H9 (cell line): ENCODE measurements at places on chromosomes 11 and 22. TPM values are rescaled to one million over a fixed set of nuclear protein-coding genes. Genes with fewer than 3 reads are reported as not detected.
A peak's percentile ranks its signal among the peaks of the same experiment; 100 is the strongest.

The DCUN1D5 gene
- total RNA-seq = 86.7 and 89.3 TPM in 2 replicates

The DCDC1 gene
- 0.09 and 0.22 TPM in 2 replicates for total RNA-seq

The CACNA1I gene
- 0.50 and 0.53 TPM in 2 replicates for total RNA-seq

The MAJIN gene
- not detected in 2 replicates for total RNA-seq

DNA sequence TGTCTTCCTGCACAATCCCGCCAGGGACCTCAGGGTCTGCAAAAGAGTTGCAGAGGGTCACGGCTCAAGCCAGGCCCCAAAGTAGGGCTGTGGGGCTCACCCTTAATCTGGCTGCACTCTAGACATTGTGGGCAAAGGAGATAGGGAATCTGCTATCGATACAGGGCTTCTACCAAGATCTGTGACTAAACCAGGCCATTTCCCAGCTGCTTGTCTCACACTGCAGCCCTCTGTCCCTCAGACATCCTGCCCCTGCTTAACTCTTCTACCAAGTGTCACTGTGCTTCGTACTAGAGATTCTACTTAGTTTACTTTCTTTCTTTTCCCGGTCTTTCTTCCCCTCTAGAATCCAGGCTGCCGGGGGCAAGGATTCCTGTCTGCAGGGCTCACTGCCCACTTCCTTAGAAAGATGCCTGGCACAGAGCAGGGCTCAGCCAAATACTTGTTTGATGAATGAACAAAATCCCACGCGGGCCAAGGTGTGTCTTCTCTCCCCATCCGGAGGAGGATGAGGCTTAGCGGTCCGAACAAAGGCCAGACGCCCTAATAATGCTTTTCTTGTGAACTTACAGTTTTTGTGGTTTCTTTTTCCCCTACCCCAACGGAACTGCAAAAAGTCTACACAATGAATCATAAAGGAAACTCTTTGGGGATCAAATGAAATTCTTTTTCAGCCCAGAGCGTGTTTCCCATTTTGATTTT, 61.3 kb upstream of the ANO1 start:
- no peak overlapping the region for H3K4me3 ChIP-seq
- no peaks in the 10 kb centered on the region for H3K36me3 ChIP-seq
- no peaks in the 10 kb centered on the region for H3K4me1 ChIP-seq
- DNase-seq = no peak
- no peaks in the 10 kb centered on the region for H3K27me3 ChIP-seq

DNA sequence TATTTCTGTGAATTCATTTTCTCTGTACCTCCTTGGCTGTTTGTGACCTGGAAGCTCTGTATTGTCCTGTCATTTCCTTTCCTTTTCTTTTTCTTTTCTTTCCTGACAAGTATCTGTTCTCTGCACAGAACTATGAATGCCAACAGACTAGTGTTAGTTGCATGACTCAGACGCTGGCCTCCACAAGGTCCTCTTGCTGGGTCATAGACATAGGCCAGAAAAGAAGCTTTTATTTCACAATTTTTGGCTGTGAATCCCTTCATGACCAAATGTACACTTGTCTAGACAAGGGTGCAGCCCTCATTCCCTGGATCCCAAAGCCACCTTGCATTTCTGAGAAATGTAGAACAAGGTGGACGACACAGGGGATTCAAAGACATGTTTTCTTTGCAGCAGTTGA, 104.1 kb upstream of the MTNR1B start:
- no peak for DNase-seq
- no peaks in the 10 kb centered on the region for H3K27me3 ChIP-seq
- H3K4me3 ChIP-seq = no peak overlapping the region
- H3K27ac ChIP-seq = no peak overlapping the region
- H3K4me1 ChIP-seq = no peaks in the 10 kb centered on the region

DNA sequence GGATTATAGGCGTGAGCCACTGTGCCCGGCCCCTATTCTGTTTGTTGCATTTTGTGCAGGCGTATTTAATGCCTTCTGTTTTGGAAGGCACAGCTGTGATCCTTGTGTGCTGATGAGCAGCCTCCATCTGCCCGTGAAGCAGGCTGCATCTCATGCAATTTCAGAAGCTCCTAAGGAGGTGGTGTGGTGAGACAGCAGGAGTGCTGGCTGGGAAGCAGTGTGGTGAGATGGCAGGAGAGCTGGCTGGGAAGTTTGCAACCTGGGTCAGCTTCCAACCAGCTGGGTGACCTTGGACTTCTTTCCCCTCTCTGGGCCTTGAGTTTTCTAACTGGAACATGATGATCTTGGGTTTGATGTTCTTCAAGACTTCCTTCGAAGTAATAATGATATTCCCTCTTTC, 525.1 kb downstream of the TBC1D22A start:
- DNase-seq = no peak
- no peaks in the 10 kb centered on the region for H3K4me1 ChIP-seq
- H3K4me3 ChIP-seq = no peak overlapping the region
- H3K36me3 ChIP-seq = peaks cover 36% of the 10 kb centered on the region
- no peak overlapping the region for H3K27ac ChIP-seq

GRCh38 chr11:85845124-85845631, 10.0 kb upstream of the CCDC83 start:
- no peak overlapping the region for H3K4me3 ChIP-seq
- no peak for DNase-seq
- H3K4me1 ChIP-seq = no peaks in the 10 kb centered on the region

DNA sequence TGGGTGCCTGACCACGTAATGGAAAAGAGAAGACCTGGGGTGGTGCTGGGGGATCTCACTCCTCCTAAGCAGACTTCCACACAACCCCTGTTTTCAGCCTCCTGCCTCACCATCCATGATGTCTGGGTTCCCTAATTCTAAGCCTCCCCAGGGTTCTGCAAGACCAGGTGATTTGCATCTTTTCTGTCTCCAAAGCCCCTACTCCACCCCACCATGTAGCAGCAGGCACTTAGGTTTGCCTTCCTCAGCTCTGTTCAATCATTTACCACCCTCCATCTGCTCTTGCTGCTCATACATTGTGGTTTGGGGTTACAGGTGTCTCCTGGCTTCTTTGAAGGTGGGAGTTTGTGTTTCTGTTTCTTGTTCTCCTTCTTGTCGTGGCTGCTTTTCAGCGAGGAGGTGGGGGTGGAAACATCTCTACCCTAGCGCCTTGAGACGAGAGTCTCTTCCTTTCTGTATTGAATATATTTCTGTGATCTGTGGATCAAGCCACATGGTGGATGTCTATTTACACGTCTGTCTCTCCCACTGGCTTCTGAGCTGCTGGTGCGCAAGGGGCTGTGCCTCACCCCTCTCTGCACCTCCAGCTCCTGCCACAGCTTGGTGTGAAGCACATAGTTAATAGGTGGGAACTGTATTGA, 6.6 kb upstream of the SSTR3 start:
- H3K27ac ChIP-seq = no peak overlapping the region
- no peak overlapping the region for H3K4me3 ChIP-seq
- H3K36me3 ChIP-seq = no peaks in the 10 kb centered on the region
- no peaks in the 10 kb centered on the region for H3K4me1 ChIP-seq
- no peak for DNase-seq
- no peaks in the 10 kb centered on the region for H3K27me3 ChIP-seq

GRCh38 chr22:50620593-50621355, 7.2 kb downstream of the ARSA start:
- H3K4me3 ChIP-seq = peak overlapping the region; percentile 67
- peak; percentile 84 for DNase-seq
- H3K4me1 ChIP-seq = peaks cover 9% of the 10 kb centered on the region
- H3K27ac ChIP-seq = no peak overlapping the region

- H3K27me3 ChIP-seq = no peaks in the 10 kb centered on the region
- H3K4me3 ChIP-seq = no peak overlapping the region
- no peaks in the 10 kb centered on the region for H3K36me3 ChIP-seq
- H3K4me1 ChIP-seq = no peaks in the 10 kb centered on the region; the same call in 1 of the 2 replicates
These were observed 18.5 kb downstream of the NF2 start for GRCh38 chr22:29621761-29622526.

GRCh38 chr11:10376061-10376460, 71.2 kb downstream of the ADM start:
- no peak overlapping the region for H3K27ac ChIP-seq
- H3K27me3 ChIP-seq = no peaks in the 10 kb centered on the region
- no peak overlapping the region for H3K4me3 ChIP-seq
- DNase-seq = no peak
- peaks cover 7% of the 10 kb centered on the region; the same call in 1 of the 2 replicates for H3K36me3 ChIP-seq

DNA sequence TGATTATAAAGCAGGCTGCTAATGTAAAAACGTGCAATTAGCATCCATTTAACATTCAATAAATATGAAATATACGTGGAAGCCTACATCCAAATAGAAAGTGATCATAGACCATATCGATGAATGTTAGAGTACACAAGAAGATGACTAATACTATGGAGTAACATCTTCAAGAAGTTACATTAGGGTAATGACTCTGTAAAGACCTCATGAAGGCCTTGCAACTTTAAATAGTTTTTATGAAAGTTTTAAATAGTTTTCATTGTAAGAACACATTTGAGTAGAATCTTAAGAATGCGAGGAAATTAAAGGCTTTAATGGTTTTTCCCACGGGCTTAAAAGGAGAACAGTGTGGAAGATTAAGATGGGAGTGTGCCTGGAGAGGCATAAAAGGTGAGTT, 1.4 kb downstream of the TRIM34 start:
- H3K36me3 ChIP-seq = no peaks in the 10 kb centered on the region
- H3K4me3 ChIP-seq = no peak overlapping the region
- H3K27me3 ChIP-seq = no peaks in the 10 kb centered on the region; the same call in 1 of the 2 replicates
- DNase-seq = no peak
- H3K4me1 ChIP-seq = peaks cover 13% of the 10 kb centered on the region; the same call in 1 of the 2 replicates
- H3K27ac ChIP-seq = no peak overlapping the region

DNA sequence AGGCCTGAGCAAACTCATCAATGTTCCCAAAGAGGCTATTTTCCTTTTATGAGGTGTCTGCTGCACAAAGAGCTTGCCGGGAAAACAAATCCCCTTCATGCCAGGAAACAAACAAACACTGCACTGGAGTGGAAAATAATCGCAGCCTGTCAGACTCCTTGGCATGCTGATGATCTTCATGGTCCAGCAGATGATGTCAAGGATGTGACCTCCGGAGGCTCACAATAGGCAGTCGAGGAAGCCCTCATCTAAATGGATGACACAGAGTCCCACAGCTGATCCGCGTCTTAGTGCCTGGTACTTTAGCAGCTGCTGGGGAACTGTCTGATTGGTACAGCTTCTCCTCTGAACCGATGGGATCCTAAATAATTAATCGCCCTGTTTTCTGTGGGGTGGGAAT, 187.6 kb downstream of the TENM4 start:
- H3K4me1 ChIP-seq = no peaks in the 10 kb centered on the region
- H3K4me3 ChIP-seq = no peak overlapping the region
- DNase-seq = no peak
- no peak overlapping the region for H3K27ac ChIP-seq
- no peaks in the 10 kb centered on the region for H3K36me3 ChIP-seq

GRCh38 chr11:44326615-44327475, 16.9 kb upstream of the ALX4 start:
- H3K4me1 ChIP-seq = no peaks in the 10 kb centered on the region
- H3K4me3 ChIP-seq = no peak overlapping the region
- no peaks in the 10 kb centered on the region for H3K36me3 ChIP-seq
- H3K27ac ChIP-seq = no peak overlapping the region
- DNase-seq = no peak

DNA sequence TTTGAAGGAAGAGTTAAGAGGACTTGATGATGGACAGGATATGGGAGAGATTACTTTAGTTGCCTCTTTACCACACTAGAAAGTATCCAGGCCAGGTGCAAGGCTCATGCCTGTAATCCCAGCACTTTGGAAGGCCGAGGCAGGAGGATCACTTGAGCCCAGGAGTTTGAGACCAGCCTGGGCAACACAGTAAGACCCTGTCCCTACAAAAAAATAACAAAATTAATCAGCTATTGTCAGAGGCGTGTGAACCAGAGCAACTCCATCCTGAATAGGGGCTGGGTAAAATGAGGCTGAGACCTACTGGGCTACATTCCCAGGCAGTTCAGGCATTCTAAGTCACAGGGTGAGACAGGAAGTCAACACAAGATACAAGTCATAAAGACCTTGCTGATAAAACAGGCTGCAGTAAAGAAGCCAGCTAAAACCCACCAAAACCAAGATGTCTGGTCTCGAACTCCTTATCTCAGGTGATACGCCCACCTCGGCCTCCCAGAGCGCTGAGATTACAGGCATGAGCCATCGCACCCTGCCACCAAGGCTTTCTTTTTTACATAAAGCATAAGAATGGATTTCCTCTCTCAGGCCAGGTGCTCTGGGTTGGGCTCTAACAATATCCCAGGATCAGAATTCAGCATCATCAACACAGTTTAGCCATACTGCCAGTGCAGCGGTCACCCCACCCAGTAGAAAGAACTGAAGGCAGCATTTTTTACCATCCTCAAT, 17.8 kb downstream of the PI4KA start:
- H3K27me3 ChIP-seq = no peaks in the 10 kb centered on the region
- no peak overlapping the region; the same call in 1 of the 2 replicates for H3K4me3 ChIP-seq
- peaks cover 4% of the 10 kb centered on the region; the same call in 1 of the 2 replicates for H3K4me1 ChIP-seq
- DNase-seq = peak; percentile 37

GRCh38 chr11:59254286-59254685, 41.6 kb upstream of the MPEG1 start:
- peaks cover 3% of the 10 kb centered on the region; the same call in 1 of the 2 replicates for H3K4me1 ChIP-seq
- H3K36me3 ChIP-seq = no peaks in the 10 kb centered on the region
- DNase-seq = no peak

GRCh38 chr11:11057472-11057854, 199.6 kb upstream of the ZBED5 start:
- no peak overlapping the region for H3K4me3 ChIP-seq
- H3K4me1 ChIP-seq = no peaks in the 10 kb centered on the region
- DNase-seq = no peak
- no peak overlapping the region for H3K27ac ChIP-seq

DNA sequence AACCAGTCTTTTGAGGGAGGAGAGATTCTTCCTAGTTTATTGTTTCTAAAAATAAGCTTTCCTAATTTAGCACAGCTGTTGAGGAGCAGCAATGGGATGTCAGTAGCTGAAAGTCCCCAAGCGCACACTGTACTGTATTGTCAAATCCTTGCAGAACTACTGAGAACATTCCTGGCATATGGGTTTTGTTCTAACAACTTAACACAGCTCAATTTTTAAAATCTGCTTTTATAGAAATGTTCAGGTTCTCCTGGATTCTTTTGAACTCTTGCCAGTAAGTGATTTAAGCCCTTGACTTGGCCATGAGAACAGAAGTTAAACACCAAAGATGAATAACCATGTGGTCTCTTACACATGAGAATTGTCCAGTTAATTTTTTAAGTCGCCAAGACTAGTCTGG, 218.6 kb downstream of the FAT3 start:
- no peak overlapping the region for H3K27ac ChIP-seq
- DNase-seq = no peak
- no peak overlapping the region for H3K4me3 ChIP-seq
- peaks cover 9% of the 10 kb centered on the region for H3K4me1 ChIP-seq
- no peaks in the 10 kb centered on the region for H3K36me3 ChIP-seq
- no peaks in the 10 kb centered on the region for H3K27me3 ChIP-seq

DNA sequence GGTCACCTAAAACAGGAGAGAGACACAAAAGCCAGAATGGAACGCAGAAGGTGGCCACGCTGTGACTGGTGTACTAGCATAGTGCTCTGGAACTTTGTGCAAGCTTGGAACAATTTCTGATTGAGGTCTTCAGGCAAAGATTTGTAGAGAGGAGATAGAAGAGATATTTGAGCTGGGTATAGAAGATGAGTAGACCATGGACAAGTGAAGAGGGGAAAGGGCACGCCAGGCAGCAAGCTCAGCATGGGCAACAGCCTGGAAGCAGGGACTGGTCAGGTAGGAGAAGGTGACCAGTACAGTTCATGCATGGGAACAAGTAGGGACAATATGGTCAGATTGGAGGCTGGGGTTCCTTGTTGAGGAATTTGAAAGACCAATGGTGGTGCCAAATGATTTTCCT, 24.4 kb downstream of the MYO18B start:
- DNase-seq = no peak
- H3K4me1 ChIP-seq = no peaks in the 10 kb centered on the region
- no peak overlapping the region for H3K27ac ChIP-seq
- no peaks in the 10 kb centered on the region for H3K36me3 ChIP-seq
